Tibial artery (tissue), 4 donors: ENCODE measurements at places on chromosomes 3 and 15.

DNA sequence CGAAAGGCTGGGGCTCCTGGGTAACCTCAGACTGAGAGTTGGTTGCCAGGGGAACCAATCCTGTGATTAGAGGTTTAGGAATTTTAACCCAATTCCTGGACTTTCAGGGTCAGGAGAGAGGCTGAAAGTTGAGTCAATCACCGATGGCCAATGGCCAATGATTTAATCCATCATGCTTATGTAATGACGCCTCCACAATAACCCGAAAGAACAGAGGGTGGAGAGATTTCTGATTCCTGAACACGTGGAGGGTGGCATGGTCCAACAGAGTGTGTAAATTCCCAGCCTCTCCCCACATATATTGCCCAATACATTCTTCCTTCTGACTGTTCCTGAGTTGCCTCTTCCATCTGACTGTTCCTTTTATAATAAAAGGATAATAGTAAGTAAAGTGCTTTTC lies 137.2 kb upstream of the CBLB start:
- H3K36me3 ChIP-seq, result no peaks in the 10 kb centered on the region
- DNase-seq, result no peak
- H3K4me1 ChIP-seq, result no peaks in the 10 kb centered on the region
- H3K27ac ChIP-seq, result no peak overlapping the region

DNA sequence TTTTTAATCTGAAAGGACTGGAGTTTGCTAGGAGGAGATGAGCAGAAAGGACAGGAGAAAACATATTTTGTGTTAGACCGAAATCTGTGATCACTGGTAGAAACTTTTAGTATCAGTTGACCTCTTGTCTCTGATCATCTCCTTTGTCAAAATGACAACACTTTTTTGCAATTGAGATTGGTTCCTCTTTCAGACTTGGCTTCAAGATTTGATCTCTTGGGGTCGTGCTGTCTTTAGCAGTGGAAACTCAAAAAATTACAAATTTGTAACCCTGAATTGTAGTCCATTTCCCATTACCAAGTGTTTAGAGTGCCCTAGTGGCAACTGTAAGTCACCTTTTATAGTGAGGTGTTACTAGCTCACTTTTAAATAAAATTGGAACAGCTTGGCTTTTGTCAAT lies 107.4 kb downstream of the KLHL25 start:
- no peaks in the 10 kb centered on the region for H3K27me3 ChIP-seq
- DNase-seq, result no peak
- H3K36me3 ChIP-seq, result peaks cover 40% of the 10 kb centered on the region

GRCh38 chr3:99761415-99762165 lies 56.1 kb upstream of the CMSS1 start:
- H3K4me3 ChIP-seq, result no peak overlapping the region
- H3K4me1 ChIP-seq, result peaks cover 95% of the 10 kb centered on the region
- no peaks in the 10 kb centered on the region for H3K36me3 ChIP-seq
- no peak for DNase-seq
- H3K27me3 ChIP-seq, result no peaks in the 10 kb centered on the region

- DNase-seq, result no peak
- no peaks in the 10 kb centered on the region for H3K36me3 ChIP-seq
- no peaks in the 10 kb centered on the region for H3K4me1 ChIP-seq
- no peak overlapping the region for H3K27ac ChIP-seq
- no peaks in the 10 kb centered on the region for H3K27me3 ChIP-seq
Observed at GRCh38 chr3:183390844-183391243, 37.6 kb downstream of the MCF2L2 start.

- no peaks in the 10 kb centered on the region for H3K4me1 ChIP-seq
- H3K36me3 ChIP-seq, result no peaks in the 10 kb centered on the region
- no peak for DNase-seq
- H3K27ac ChIP-seq, result no peak overlapping the region
Observed at GRCh38 chr3:145326666-145327065, 834.3 kb downstream of the PLOD2 start.

- H3K27ac ChIP-seq, result no peak within 1 kb of the TSS
- DNase-seq, result no peak
- H3K4me1 ChIP-seq, result peaks cover 15% of the 10 kb centered on the region
- H3K27me3 ChIP-seq, result no peaks in the 10 kb centered on the region
- H3K36me3 ChIP-seq, result peaks cover 69% of the 10 kb centered on the region
Observed at GRCh38 chr15:40769274-40770146, at the start of gene C15orf62. Gene C15orf62, plus strand, starts transcription at chr15:40769980. Its CDS starts 516 bp downstream, at chr15:40770496.

DNA sequence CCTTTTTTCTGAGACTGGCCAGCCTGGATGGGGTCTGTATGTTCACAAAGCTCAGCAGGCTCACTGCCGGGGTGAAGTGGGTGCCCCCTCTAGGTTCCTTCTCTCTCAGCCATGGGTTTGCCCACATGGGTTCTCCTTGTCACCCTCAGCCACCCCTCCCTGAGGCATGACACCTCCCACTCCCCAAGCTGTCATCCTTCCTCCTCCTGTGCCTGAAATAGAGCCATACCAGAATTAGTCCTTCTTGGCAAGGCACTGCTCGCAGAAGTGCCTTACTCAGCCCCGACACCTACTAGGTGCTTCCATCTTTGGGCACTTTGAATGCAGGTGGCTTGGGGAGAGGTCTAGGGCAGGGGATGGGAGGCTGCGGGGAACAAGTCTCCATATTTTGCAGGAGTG lies 62.9 kb upstream of the SEC13 start:
- H3K36me3 ChIP-seq, result no peaks in the 10 kb centered on the region
- H3K27me3 ChIP-seq, result peaks cover 28% of the 10 kb centered on the region
- H3K27ac ChIP-seq, result no peak overlapping the region
- no peaks in the 10 kb centered on the region for H3K4me1 ChIP-seq
- no peak for DNase-seq
- no peak overlapping the region for H3K4me3 ChIP-seq
